Suprapubic skin (tissue), 4 donors: ENCODE measurements at places on chromosomes 1 and 21. TPM values are rescaled to one million over a fixed set of nuclear protein-coding genes. Genes with fewer than 3 reads are reported as not detected.

DNA sequence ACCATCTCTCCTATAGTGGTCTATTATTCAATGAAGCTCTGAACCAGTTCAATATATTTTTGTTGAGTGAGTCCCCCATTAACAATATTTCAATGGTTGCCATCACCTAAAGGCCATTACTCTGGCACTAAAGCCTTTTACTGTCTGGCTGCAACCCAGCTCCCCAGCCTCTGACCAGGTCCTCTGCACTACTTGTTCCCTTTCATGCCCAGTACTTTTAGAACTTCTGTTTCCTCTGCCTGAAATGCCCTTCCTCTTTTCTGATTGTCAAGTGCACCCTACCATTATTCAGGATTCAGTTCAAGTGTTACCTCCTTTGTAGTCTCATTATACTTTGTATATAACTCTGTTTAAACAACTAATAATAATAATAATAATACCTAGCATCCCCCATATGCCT, 30.4 kb upstream of the ZFYVE9 start:
- H3K36me3 ChIP-seq: no peaks in the 10 kb centered on the region
- no peak for DNase-seq
- no peak overlapping the region for H3K4me3 ChIP-seq
- H3K27ac ChIP-seq: no peak overlapping the region
- no peaks in the 10 kb centered on the region for H3K4me1 ChIP-seq

- no peaks in the 10 kb centered on the region for H3K27me3 ChIP-seq
- no peaks in the 10 kb centered on the region for H3K36me3 ChIP-seq
- DNase-seq: no peak
These were observed 49.7 kb upstream of the GFI1 start for GRCh38 chr1:92536211-92536979.

The TDRD10 gene
- 2.3 TPM for total RNA-seq

- H3K27ac ChIP-seq: no peak overlapping the region
- H3K27me3 ChIP-seq: no peaks in the 10 kb centered on the region
- no peak for DNase-seq
- H3K36me3 ChIP-seq: no peaks in the 10 kb centered on the region
These were observed 22.9 kb upstream of the IFNAR2 start for GRCh38 chr21:33206771-33207281.

DNA sequence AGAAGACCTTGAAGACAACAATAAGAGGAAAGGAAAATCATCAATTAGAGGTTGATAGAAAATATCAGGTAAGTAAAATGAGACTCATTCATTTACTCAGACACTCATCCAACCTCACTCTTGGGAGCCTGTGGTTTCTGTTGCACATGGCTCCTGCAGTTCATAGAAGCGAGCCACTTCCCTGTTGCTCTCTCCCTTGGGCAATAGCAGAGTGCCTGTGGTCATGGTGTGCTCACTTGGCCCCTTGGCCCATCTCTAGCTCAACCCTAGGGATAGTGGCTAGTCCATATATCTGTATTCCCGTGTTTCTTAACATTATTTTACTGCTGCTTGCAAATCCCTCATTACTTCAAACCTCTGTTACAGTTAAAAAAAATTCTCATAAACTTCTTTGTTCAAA, 368.6 kb downstream of the PTPRC start:
- no peaks in the 10 kb centered on the region for H3K4me1 ChIP-seq
- no peak for DNase-seq
- H3K4me3 ChIP-seq: no peak overlapping the region
- no peaks in the 10 kb centered on the region for H3K27me3 ChIP-seq
- no peaks in the 10 kb centered on the region for H3K36me3 ChIP-seq
- H3K27ac ChIP-seq: no peak overlapping the region

The DCST1 gene
- total RNA-seq: 8.2 TPM

- no peak overlapping the region for H3K4me3 ChIP-seq
- H3K4me1 ChIP-seq: no peaks in the 10 kb centered on the region
- H3K36me3 ChIP-seq: no peaks in the 10 kb centered on the region
These were observed 73.8 kb upstream of the ZNF678 start for GRCh38 chr1:227489572-227489971.

The MAGI3 gene
- total RNA-seq: 8.5 TPM
